ENCODE measurements at places on chromosomes 3 and 15. TPM values are rescaled to one million over a fixed set of nuclear protein-coding genes. Genes with fewer than 3 reads are reported as not detected.

DNA sequence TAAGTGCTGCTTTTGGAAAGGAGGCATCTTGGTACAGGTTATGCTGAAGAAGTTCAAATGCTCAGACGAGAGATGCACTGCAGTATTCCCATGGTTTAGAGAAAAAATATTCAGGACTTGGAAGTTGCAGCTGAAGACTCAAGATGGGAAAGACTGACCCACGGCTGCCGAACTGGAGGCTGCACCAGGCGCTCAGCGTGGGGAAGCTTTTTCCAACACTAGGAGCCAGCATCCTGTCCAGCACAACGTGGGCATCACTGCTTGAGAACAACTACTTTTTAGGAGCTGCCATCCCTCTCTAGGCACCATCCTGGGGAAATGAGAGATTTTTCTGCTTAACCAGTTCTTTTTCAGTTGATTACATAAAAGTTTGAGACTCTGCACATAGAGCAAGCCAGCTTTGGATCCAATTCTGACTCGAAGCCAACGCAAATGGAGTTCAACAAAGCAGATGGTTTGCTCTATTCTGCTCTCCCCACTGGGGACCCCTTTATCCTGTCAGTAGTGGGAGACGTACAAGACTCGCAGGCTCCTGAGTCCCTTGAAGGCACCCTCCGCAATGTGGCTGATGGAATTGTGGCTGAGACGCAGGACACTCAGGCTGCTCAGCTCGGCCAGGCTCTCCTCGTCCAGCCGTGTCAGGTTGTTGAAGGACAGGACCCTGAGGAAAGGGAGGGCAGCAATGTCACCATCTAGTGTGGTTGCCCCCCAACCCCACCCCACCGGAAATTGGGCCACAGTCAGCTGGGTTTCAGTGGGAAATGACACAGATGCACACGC lies 93.8 kb downstream of the LRIG1 start:
- no peak for DNase-seq

Gene SYNPR
- not detected for total RNA-seq

GRCh38 chr15:66221126-66221525 lies 32.4 kb downstream of the MEGF11 start:
- no peak for DNase-seq

Gene ATP13A4
- total RNA-seq: 1.2 TPM

GRCh38 chr3:47121409-47121808 lies 42.5 kb downstream of the SETD2 start:
- no peak for DNase-seq

DNA sequence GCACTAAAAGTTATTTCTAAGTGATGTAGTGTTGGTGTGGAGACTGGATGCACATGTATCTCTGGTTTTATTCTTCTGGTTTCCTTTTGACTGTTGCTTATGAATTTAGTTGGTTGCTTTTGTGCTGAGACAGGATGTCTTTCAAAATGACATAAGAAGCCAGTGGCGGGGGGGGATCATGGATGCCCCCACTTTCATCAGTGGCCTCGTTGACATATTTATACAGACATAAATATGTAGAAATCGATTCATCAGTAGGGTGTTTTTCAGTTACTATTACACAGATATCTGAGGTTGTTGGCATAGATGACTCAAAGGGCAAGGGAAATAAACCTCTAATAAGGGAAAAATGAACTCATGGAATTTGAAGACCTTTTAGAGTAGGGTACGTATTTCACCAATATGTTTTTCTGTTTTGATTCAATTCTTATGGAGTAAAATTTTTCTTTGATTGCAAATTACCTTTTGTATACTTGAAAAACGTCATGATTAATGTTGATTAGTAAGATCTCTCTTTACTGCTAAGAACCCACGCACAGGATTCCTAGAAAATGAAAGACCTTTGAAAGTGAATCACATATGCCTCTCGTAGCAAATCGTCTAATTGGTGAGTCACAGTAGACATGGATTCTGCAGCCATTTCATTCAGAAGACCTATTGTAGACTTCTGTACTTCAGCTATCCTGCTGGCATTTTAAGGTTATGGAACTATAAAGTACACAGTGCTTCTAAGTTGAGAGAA lies 97.4 kb upstream of the RBMS3 start:
- no peak for DNase-seq

- DNase-seq: no peak
Measured at GRCh38 chr15:31437686-31438085, 111.1 kb downstream of the KLF13 start.

DNA sequence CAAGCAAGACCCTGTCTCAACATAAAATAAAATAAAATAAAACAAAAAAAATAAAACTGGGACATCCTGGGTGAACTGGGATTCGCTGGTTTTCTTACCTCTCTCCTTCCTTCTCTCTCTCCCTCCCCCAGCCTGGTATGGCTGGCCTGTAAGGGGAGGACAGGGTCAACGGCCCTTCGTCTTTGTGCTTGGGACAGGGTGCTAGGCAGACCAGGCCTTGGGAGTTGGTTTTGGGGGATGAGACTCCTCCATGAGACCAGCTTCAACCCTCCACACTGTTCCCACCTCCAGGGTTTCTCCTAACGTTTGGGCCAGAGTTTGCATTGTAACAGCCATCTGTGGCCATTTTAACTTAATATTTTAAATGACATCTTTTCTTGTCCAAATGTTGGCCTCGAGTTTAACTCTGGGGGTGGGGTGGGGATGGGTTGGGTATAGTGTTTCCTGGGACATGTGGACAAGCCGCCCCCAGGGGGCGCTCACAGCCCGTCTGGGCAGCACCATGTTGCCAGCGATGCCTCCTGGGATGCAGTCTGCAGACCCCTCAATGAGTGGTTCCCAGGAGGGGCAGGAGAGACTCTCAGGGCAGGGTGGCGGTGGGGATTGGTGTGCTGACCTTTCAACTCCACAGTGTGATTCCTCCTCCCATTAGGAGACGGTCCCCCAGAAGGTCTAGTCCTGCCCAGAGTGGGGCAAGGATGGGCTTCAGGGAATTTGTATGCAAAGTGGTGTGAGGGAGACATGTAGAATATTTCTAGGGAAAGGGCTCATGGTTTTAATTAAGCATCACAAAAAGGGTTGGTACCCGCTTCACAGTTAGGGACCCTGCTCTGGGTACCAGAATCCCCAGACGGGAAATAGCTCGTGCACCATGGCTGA lies 37.7 kb upstream of the LCTL start:
- DNase-seq: peak; percentile 76

Gene B3GNT5
- total RNA-seq: 30.3 TPM

Gene CFAP100
- total RNA-seq: 1.5 TPM

DNA sequence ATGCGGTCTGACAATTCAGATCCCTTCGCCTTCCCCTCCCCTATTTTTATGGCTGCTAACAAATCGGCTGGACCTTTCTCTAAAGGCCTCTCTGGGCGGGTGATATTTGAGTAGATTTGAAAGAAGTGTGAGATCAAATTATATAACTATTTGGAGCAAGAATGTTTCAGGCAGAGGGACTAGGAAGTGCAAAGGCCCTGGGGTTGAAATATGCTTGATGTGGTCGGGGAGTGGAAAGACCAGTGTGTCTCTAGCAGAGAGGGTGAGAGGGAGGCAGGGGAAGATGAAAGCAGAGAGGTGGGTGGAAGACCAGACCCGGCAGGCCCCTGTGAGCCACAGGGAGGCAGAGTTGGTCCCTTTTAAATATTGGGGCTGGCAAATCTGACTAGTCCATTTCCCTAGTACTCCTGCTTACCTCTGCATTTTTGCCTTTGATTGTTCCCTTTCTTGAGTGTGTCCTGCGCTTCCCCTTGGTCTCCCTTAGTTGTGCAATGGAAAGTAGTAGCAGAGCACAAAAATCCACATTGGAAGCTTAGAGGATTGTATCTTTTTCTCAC lies 32.3 kb downstream of the SLCO3A1 start:
- DNase-seq: no peak

- DNase-seq: no peak
Measured at GRCh38 chr15:93210995-93211394, 122.0 kb upstream of the RGMA start.

DNA sequence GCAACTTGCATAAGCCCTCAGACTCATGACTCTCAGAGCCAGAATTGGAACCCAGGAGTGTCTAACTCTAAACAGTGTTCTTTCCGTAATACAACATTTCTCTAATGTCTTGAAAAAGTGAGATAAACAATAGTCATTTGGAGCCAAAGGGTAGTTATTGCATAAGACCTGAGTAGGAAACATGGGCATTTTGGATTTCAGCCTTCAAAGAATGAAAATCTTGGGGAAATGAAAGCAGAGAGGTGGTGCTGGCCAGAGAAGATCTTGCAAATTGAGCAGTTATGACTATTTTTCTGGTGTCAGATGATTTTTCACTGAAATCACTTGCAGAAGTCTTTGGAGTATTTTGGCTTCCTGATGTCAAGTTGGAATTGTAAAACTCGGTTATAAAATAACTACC lies 379.4 kb downstream of the DIPK2A start:
- DNase-seq: no peak

DNA sequence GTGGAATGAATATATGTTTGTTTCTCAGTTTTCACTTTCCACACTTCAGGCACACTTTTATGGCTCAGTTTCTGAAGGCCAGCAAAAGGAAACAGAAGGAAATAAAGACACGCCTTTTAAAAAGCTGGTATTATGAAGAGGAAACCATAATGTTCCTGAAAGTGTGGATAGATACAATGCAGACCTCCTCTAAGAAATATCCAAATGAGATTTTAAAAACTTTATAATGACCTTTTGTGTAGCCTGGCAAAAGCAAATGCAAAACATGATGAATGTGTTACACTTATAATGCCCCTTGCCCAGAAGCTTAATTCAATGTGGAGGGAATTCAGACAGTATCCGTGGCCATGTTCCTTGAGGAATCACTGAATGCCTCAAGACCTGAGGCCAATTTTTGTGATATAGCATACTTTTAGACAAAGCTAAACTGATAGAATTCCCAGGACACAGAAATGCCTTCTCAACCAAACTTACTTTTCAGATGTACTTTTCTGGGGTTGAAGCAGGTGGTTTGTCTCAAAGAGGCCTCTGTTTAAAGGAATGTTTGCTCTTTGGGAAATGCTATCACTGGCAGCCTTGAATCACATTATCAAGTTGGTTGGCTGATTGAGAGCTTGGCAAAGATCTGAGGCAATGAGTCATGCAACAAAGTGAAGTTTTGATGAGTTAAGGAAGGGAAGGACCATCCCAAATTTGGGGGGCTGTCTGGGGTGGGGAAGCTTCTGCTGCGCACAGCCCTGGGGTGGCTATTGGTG lies 77.1 kb upstream of the CACNA2D3 start:
- DNase-seq: no peak

Gene CDC25A
- total RNA-seq: 0.58 TPM

Gene LCMT2
- total RNA-seq: 6.9 TPM

Gene POC1A
- total RNA-seq: 2.1 TPM

GRCh38 chr15:74657846-74658245 lies 38.0 kb downstream of the EDC3 start:
- DNase-seq: no peak

Gene OXNAD1
- 12.6 TPM for total RNA-seq

GRCh38 chr3:39982665-39983357 lies 173.4 kb downstream of the MYRIP start:
- no peak for DNase-seq

Gene LDHAL6B
- not detected for total RNA-seq

Gene ERICH6
- total RNA-seq: 0.49 TPM

Gene TTLL13
- 0.71 TPM for total RNA-seq

- DNase-seq: no peak
Measured at GRCh38 chr3:197025736-197026480, 3.7 kb downstream of the MELTF start.

GRCh38 chr3:16759227-16759903 lies 125.4 kb upstream of the PLCL2 start:
- DNase-seq: no peak

DNA sequence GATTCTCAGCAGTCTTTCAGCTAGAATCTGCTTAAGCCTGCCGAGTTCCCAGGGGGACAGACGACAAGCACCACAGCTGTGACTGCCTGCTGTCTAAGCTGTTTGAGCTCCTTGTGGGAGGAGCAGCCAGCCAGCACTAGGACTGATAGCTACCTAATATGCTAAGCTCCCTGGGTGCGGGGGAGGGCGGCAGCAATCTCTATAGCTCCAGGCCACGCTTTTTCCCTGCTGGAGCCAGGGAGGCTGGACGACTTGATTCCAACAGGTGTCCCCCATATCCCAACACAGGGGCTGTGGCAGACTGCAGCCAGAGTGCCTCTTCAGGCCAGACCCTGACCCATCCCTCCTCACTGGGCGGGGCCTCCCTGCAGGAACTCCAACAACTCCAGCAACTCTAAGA lies 134.1 kb upstream of the ARPP21 start:
- no peak for DNase-seq

GRCh38 chr3:27927882-27928281 lies 205.8 kb upstream of the EOMES start:
- no peak for DNase-seq

DNA sequence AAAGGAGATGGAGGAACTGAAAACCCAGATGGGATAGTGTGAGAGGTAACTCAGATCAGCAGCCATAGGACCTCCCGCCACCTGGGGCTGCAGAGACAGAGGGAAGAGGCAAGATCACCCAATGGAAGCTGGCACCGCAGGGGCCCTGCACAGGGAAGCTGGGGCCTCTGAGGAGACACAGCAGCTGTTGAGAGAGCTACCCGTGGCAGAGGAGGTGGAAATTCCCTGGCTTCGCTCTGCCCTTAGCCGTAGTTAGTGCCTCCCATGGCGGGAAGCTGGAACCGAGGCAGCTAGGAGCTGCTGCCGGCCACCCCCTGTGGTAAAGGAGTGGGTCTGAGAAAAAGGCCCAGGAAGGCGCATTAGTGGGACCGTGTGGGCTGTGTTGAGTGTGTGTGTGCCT lies 18.0 kb upstream of the PLXNA1 start:
- peak; percentile 28 for DNase-seq
